Pancreas (tissue), 10 donors: ENCODE measurements at places on chromosomes 16 and 17. TPM values are rescaled to one million over a fixed set of nuclear protein-coding genes. Genes with fewer than 3 reads are reported as not detected.

GRCh38 chr17:20825539-20825938 is 217.3 kb downstream of the USP22 start:
- H3K27me3 ChIP-seq, result no peaks in the 10 kb centered on the region
- H3K27ac ChIP-seq, result no peak overlapping the region
- no peak for DNase-seq
- H3K36me3 ChIP-seq, result no peaks in the 10 kb centered on the region
- H3K4me3 ChIP-seq, result no peak overlapping the region

DNA sequence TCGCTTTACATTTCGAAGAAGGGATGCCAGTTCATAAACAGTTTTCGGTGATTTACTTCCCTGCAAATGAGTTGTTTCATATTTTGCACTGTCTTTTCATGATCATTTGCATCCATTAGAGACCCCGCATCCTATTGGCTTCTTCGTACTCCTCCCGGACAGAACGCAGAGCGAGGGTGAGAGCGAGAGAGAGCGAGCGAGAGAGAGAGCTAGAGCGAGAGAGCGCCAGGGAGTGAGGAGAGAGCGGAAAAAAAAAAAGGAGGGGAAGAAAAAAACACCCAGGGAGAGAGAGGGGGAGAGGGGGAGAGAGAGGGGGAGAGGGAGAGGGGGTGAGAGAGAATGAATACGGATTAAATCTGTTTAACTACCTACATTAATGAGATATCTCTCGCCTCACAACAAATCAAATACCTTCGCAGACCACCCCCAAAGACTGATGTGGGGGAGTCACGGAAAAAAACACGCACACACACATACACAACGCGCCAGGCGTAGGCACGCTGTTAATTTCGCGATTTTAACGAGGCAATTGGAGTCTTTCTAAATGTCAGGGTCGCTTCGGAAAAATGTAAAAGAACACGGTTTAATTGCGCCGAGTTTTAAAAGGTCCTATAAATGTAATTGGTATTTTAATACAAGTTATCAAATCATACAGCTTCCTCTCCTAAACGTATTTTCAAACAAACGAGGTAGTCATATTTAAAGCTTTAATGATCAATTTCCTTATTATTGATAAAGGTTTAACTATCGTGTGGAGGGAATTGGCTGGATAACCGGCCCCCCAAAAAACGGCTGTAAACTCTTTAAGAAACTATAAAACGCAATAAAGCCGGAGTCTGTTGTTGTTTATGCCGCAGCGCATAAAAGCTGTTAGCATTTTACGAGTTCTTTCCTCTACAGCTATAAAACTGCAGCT is at the start of gene HOXB8:
Gene HOXB8 (minus strand): TSS at position 246 of the 916 bp plus-strand sequence. CDS start 588 bp downstream, outside the sequence.
- H3K4me1 ChIP-seq, result no peaks in the 10 kb centered on the region
- peaks cover 9% of the 10 kb centered on the region for H3K27me3 ChIP-seq
- H3K27ac ChIP-seq, result no peak within 1 kb of the TSS
- H3K4me3 ChIP-seq, result no peak within 1 kb of the TSS
- no peaks in the 10 kb centered on the region for H3K36me3 ChIP-seq
- DNase-seq, result no peak

The SLC13A5 gene
- total RNA-seq, result 0.47 TPM

The FHOD1 gene
- 13.5 TPM for total RNA-seq
